ENCODE measurements at places on chromosomes 6 and 20.

- DNase-seq: no peak
Measured at GRCh38 chr6:45613656-45614055, 235.9 kb upstream of the SUPT3H start.

- DNase-seq: no peak
Measured at GRCh38 chr6:89640804-89641203, 2.3 kb upstream of the LYRM2 start.

- DNase-seq: no peak
Measured at GRCh38 chr6:168343239-168344150, 23.9 kb upstream of the DACT2 start.

DNA sequence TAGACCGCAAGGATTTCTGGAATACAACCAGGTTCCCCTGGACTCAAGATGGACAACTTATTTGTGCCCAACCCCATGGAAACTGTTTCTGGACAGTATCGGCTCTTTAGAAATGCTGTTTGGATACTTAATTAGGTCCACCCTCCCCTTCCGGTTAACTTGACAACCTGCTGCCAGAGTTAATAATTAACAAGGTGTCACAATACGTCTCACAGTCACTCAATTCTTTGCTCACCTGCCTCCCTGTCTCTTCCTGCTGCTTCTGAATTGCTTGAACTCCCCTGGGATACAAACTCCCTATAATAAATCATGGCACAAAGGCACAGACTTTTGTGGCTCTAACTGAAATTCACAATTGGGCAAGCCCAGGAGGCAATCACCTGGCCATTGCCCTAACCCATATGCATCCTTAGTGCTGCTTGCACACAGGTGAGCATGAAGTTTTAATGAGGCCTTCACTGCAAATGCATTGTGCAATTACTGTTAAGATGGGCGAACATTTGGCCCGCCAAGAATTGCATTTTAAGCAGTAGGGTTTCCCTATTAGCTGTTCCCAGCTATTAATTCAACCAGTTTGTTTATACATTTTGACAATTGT lies 504.4 kb upstream of the NOX3 start:
- no peak for DNase-seq

DNA sequence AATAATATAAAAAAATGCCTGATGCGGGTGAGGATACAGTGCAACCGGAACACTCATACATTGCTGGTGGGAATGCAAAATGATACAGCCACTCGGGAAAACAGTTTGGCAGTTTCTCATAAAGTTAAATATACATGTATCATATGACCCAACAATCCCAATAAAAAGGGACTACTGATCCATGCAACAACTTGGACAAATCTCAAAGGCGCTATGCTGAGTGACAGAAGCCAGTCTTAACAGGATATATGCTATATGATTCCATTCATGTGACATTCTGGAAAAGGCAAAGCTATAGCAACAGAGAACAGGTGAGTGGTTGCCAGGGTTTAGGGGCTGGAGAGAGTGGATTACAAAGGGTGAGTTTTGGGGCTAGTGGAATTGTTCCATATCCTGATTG lies 170.2 kb upstream of the MLN start:
- no peak for DNase-seq

- DNase-seq: no peak
Measured at GRCh38 chr6:149230712-149231460, 86.6 kb upstream of the TAB2 start.

DNA sequence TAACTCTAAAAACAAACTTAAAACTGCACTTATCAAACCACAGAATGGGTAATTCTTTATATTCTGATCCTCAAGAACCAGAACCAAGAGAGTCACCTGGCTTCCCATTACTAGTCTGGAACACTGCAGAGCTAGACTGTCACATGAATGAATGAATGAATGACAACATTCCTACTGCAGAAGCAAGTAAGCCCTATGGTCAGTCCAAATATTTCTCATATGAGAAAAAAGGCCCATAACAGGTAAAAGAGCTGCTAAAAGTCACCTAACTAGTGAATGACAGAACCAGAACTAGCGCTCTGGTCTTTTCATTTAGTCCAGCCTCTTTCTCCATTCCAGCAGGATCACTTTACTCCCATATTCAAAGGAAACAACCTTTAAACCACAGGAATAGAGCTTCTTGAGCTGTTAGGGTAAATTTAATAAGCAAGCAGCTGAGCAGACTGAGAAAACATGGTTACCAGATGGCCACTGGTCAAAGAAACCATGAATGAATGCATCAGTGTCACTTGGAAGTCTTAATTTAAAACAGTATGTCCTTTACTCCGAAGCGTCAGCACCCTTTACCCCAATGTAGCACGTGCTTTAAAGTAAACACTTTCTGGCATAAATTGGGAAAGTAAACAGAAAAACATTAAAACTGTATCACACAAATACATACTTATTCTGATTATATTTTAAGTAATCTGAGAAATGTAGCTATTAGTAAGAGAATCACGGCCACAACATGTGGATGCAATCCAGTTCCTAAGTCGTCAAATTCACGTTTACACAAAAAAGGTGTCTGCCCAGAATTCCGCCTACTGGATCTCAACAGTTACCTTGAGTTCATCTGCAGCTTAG lies 1.4 kb downstream of the PREP start:
- DNase-seq: no peak
